ENCODE measurements at places on chromosomes 4 and X.

DNA sequence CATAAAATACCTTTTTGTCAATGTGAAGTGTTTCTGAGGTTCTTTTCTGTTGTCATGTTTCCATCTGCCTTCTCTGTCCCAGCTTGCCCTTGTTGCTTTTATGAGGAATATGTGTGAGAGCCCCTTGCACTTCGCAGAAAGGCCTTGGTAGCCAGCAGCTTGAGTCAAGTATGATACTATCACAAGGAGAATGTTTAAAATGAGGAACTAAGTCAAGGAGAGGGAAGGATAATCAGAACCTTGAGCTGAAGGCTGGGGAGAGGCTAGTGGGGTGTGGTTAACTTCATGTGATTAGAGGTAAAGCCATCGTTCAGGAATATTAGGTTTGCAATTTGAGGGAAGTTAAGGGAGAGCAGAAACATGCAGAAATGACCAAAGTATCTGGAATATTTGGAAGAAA lies 12.7 kb downstream of the PGK1 start:
- no peak for DNase-seq

GRCh38 chrX:38221391-38221929 lies 789 bp upstream of the SRPX start:
- no peak for DNase-seq

- no peak for DNase-seq
Measured at GRCh38 chrX:97026406-97026805, 142.7 kb downstream of the RPA4 start.

DNA sequence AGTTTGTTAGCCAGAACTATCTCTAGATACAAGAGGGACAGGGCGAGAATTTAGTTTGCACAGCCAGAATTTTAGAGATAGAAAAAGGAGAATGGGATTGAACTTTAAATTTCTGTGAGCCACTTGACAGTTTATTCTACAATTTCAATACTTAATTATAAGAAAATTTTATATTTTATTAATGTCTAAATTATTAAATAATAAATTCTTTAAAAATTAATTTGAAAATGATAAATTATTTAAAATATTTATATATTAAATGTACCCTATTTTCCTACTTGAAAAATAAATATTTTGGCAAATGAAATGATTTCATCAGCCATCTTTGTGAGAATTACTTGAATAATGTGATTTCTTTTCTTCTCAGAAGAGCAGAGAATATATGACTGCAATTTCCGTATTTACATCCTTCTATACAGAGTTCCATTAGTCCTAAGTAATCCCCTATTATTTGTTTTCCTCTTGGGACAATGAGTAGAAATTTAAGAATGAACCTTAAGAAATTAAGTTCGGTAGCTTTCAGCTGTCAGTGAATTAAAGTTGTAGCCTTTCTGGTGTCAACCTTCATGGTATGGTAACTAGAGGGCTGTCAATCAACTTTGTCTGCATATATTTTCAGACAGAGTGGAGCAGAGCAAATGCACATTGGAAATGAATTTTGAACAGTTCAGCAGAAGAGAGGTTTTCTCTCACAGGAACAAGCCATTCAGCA lies 763.9 kb downstream of the PCDH18 start:
- no peak for DNase-seq

- DNase-seq = no peak
Measured at GRCh38 chrX:10514891-10515290, 105.5 kb downstream of the MID1 start.

GRCh38 chr4:108483079-108483478 lies 137.3 kb upstream of the RPL34 start:
- DNase-seq = peak; percentile 47

- no peak for DNase-seq
Measured at GRCh38 chrX:23919706-23920320, 12.0 kb downstream of the CXorf58 start.

GRCh38 chr4:15677507-15677988 lies 4.1 kb upstream of the FAM200B start:
- no peak for DNase-seq

GRCh38 chrX:130997314-130997713 lies 60.8 kb upstream of the ARHGAP36 start:
- DNase-seq = no peak

DNA sequence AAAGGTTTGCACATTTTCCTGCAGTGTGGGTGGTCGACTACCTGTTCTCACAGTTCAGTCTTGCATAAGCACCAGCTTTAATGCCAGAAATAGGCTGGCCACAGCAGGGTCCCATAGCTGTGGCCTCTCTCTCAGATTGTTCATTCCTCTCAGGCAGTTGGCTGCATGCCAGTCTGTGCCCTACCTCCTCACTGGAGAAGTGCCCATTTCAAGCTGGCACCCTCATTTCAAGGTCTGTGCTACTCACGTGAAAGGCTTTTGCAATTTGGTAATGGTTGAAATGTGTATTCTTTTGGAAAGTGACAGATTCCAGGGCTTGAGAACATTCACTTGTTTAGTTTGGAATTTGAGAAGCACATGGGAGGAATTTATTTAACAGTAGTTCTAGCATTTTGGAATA lies 28.9 kb upstream of the MTMR1 start:
- DNase-seq = no peak

DNA sequence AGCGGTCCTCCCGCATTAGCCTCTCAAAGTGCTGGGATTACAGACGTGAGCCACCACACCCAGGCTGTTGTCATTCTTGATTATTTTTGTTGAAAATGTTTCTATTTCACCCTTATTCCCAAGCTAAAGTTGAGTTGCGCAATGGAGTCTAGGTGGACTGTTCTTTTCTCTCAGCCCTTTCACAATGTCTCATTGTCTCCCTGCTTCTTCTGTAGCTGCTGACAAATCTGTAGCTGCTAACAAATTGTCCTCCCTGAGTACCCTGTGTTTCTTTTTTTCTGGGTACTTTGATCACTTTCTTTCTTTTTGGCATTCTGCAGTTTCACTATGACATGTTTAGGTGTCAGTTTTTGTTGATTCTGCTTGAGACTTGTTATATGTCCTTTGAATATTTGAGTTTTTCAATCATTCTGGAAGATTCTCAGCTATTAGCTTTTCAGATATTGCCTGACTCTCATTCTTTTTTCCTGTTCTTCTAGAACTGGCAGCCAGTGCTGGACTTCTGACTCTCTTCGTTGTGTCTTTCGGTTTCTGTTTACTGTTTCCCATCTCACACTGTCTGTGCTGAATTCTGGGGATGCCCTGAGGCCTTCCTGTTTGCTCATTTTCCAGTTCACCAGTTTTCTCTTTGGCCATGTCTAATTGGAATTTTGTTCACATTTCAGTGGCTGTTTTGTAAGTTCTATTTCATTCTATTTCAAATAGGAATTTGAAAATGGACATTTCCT lies 6.6 kb downstream of the ABCD1 start:
- peak; percentile 35 for DNase-seq

- DNase-seq = no peak
Measured at GRCh38 chr4:95957759-95958158, 117.9 kb downstream of the PDHA2 start.

- no peak for DNase-seq
Measured at GRCh38 chr4:66568001-66568400, 897.7 kb upstream of the EPHA5 start.

GRCh38 chrX:47174846-47175587 lies 18.6 kb upstream of the UBA1 start:
- DNase-seq = no peak

DNA sequence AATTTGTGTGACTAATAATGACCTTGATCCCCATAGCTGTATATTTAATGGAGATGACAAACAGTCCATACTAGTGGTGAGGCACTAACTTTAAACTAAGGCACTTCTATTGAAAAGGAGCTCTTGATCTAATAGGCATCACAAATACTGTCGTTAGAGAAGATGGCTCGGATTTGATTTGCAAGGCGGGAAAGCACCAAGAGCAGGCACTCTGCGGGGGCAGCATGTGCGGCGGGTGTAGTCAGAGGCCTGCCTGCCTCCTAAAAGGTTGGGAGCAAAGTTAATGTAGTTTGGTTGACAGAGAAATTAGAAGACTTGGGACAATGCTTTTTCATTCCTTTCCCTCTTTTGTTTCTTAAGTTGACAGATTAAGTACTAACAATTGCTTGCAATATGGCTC lies 278.8 kb downstream of the CFAP299 start:
- DNase-seq = no peak

DNA sequence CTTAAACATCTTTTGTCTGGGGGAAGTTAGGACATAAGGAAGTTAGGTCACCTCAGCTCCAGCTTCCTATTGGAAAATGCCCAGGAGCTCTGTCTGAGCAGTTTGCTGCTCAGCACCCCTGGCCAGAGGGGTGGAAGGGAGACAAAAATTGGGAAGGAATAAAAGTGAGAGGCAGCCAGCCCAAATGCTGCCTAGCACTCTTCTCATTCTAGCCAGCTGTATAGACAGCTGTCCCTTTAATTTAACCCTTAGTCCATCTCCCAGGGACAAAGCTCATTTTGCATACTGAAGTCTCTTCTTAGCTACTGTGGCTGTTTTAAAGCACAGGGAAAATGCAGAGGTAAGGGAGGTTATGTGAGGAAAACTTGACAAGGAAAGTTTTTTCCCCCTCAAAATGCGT lies 89.5 kb upstream of the CITED1 start:
- no peak for DNase-seq

- DNase-seq = no peak
Measured at GRCh38 chrX:87064502-87064901, 453.1 kb upstream of the KLHL4 start.

- DNase-seq = no peak
Measured at GRCh38 chrX:124018023-124018422, 56.5 kb downstream of the STAG2 start.

GRCh38 chr4:141022111-141022695 lies 111.1 kb downstream of the RNF150 start:
- DNase-seq = no peak

DNA sequence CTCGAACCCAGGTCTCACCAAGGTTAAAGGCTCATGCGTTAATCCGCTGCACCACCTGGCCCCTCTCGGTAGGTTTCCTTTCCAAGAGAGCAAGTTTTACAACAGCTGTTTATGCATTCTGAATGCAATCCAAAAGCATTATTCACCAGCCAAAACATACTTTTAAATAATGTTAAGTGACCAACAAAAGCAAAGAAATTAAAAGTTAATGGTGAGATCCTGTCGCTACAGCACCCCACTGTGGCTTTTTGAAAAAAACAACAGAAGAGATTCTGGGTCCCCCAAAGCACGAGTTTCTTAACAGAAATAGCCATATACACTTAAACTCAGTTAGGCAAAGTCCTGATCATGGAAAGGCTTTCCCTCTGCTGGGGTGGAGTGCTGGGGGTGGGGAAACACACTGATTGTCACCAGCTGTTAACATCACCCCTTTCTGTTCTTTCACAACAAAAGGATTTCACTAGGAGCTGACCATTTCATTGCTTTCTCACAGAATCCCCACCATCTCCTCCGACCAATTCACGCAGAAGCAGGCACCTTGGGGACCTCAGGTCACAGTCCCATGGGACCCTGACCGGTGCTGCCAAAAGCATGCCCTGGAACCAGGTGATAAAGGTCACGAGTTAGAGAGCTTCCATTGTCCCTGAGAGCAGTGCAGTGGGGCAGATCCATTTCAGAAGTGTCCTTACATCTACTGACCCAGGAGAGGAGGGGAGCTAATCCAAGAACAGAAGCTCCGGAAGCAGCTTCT lies 51.2 kb downstream of the ZNF827 start:
- no peak for DNase-seq

- DNase-seq = no peak
Measured at GRCh38 chr4:8195841-8196458, 3.1 kb upstream of the SH3TC1 start.

GRCh38 chr4:32962100-32962499 lies 2241.9 kb downstream of the PCDH7 start:
- DNase-seq = no peak

- no peak for DNase-seq
Measured at GRCh38 chrX:86154553-86154952, 6.3 kb downstream of the DACH2 start.

DNA sequence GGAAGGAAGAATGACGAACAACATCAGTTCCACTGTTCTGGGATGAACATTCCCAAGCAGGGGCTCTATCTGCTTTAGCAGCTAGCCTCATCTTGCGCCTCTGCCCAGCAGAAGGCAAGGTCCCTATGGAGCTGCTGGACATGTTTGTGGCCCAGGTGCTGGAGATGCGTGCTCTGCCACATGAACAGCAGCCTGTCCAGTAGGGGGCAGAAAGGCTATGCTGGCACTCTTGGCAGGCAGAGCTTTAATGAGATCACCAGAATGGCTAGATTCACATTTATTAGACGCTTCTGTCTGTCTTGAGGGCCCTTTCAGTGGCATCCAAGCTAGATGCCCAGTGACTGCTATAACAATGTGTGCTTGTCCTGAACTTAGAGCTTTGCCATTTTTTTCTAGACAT lies 1826.0 kb downstream of the STIM2 start:
- DNase-seq = no peak

GRCh38 chr4:85744950-85745349 lies 270.0 kb downstream of the ARHGAP24 start:
- no peak for DNase-seq

- DNase-seq = no peak
Measured at GRCh38 chr4:92566269-92566668, 262.5 kb downstream of the GRID2 start.

GRCh38 chr4:128863312-128864075 lies 54.0 kb downstream of the JADE1 start:
- DNase-seq = peak; percentile 62

- DNase-seq = no peak
Measured at GRCh38 chr4:77701121-77701520, 95.5 kb downstream of the CXCL13 start.

- DNase-seq = no peak
Measured at GRCh38 chr4:187065806-187066205, 342.1 kb upstream of the FAT1 start.

DNA sequence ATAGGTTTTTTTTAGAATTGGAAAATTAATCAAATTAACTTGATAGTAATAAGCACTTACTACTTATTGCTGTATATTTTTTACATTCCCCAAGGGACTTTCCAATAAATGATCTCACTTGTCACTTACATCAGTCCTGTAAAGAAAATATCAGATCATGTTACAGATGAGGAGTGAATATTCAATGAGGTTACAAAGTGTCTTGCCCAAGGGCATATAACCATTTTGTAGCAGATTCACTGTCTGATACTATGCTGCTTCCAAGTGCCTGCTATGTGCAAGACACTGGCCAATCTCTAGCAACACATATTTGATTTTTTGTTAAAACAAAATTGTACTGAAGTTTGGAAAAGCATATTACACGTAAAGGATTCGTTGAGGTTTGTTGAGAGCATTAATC lies 1287.7 kb downstream of the FAM133A start:
- DNase-seq = no peak

- DNase-seq = no peak
Measured at GRCh38 chr4:128698386-128698785, 111.1 kb upstream of the JADE1 start.

Measured in activated CD4-positive, alpha-beta T cell treated with anti-CD3 and anti-CD28 coated beads, Interleukin-2, Interleukin-4, amounts not matched to agents 100 ng/mL and 50 ng/mL, durations not matched to agents 16 hours and 8 hours (primary cell).